Stimulated activated CD4-positive, alpha-beta T cell treated with anti-CD3 and anti-CD28 coated beads, Interleukin-12 subunit alpha, Interleukin-12 subunit beta, amount 100 ng/mL, for 24 hours (primary cell): ENCODE measurements at places on chromosomes 3 and 15.

- DNase-seq, result no peak
Observed at GRCh38 chr3:16700651-16701050, 95.4 kb upstream of the DAZL start.

DNA sequence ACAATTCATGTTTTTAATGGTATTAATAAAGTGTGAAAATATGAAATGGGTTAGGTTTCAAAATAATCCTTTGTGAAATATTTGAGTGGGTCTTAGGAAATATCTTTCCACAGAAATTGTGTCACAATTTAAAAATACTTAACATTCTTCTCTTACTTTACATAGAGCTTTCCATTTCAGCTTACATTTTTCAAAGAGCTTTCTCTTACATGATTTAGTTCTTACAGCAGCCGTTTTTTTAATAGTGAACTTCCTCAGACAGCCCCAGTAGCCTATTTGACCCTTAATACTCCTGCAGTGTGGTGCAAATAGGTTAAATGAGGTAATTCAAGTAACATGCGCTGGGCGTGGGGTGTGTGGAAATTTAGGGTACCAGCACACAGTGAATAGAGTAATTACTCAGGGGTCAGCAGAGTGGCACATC lies 21.8 kb downstream of the P2RY12 start:
- DNase-seq, result no peak

GRCh38 chr3:196219194-196219969 lies 3.0 kb downstream of the SLC51A start:
- DNase-seq, result peak; percentile 34

DNA sequence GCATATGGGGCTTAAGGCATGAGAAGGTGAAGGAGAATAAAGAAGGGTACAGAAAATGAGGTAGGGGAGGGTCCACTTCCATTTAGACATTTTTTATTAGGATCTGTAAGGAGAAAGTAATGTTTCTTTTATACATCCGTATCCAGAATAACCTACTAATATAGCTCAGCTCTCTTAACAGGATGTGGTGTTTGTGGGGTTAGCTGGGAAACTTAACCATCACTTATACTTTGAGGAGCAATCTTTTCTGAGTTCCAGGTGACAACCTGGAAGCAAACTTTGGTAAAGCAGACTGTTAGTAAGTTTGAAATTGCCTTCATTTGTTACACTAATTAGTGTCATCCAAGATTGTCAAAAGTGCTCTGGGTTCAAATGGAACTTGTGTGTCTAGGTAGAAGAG lies 36.6 kb downstream of the BUB1B start:
- no peak for DNase-seq

- DNase-seq, result no peak
Observed at GRCh38 chr3:194465920-194466570, 20.8 kb downstream of the ATP13A3 start.

DNA sequence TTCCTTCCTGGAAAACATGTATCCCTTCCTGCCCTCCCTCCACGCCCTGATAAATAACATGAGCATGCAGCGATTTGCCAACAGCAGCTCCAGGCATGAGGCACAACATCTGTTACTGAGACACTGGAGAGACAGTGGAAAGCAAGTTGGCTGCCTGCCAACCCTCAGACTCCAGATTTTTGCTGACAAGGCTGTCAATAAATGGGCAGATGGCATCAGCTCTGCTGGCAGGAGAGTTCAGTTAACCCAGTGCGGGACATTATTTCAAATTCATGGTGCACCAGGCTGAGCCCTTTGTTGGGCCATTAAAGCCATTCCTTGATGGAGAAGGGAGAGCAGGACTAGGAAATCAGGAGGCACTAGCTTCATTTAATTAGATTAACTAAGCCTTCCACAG lies 293.3 kb downstream of the MEX3B start:
- DNase-seq, result no peak

GRCh38 chr15:56821721-56822425 lies 88.6 kb upstream of the ZNF280D start:
- no peak for DNase-seq

GRCh38 chr3:34696831-34697230 lies 898.4 kb downstream of the PDCD6IP start:
- no peak for DNase-seq

GRCh38 chr3:51705276-51706020 lies 1.4 kb upstream of the GRM2 start:
- no peak for DNase-seq
